ENCODE measurements at places on chromosomes 7 and 10.

- DNase-seq: no peak
Observed at GRCh38 chr7:94687810-94688209, 31.9 kb upstream of the SGCE start.

GRCh38 chr7:73341877-73342276 is 13.9 kb downstream of the FKBP6 start:
- no peak for DNase-seq

DNA sequence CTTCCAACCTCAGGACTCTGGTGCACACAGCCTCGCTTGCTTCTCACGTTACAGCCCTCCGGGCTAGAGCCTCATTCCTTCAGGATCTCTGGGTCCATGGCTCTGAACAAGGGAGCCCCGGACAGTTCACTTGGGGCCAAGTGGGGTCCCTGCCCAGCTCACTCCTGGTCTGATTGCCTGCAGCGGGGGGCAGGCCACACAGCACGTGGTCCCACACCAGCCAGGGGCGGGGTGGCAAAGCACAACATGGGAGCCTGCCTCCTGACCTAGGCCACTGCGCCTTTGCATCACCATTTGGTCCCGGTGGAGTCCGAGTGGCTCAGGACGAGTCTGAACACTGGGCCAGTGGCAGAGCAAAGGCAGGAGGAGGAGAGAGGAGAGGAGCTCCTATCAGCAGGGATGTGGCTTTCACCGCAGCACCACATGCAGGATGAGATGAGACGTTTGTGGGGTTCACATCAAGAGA is 13.4 kb upstream of the CRYGN start:
- DNase-seq: no peak

- DNase-seq: no peak
Observed at GRCh38 chr10:80406204-80406603, 2.1 kb upstream of the PRXL2A start.

DNA sequence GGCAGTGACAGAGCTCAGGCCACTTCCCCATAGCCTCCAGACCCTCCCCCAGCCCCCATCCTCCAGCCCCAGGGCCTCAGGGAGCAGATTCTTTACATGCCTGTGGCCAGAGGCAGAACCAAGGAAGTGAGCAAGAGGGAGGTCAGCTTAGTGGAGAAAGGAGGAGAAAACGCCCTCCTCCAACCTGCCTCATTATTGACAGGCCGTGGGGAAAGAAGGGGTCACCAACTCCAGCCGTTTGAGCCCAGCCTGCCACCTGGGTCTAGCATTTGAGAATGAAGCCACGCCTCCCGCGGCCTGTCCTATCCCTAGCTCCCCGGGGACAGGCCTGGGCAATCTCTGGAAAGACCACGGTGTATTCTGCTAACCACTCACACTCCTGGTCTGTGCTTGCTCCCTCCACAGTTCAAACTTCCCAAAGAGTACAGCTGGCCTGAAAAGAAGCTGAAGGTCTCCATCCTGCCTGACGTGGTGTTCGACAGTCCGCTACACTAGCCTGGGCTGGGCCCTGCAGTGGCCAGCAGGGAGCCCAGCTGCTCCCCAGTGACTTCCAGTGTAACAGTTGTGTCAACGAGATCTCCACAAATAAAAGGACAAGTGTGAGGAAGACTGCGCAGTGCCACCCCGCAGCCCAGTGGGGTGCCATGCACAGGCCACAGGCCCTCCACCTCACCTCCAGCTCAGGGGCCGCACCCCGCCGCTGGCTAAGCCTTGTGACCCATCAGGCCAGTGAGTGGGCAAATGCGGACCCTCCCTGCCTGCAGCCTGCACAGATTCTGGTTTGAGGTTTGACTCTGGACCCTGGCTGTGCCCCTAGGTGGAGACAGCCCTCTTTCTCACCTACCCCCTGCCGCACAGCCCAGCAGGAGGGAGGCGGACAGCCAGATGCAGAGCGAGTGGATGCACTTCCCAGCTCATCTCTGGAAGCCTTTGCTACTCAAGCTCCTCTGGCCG is 14.3 kb upstream of the TRIM8 start:
- DNase-seq: no peak

DNA sequence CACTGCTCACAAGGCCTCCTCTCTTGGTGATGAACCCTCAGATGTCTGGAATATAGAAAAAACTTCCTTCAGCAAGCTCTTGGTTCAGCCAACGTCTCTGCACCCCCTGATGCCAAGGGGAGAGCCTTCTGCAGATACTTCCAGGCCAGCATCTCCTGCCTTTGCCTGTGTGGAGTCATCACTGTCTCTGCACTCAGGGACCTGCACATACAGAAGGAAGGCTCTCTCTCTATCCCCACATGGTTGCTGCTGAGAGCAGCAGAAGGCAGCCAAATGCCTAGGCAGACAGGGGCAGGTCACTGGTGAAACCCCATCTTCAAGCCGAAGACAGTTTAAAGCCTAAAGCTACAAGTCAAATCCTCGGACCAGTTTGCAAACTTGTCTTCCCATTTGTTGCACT is 137.6 kb downstream of the WDR11 start:
- no peak for DNase-seq

GRCh38 chr7:128162666-128163065 is 78.4 kb upstream of the LEP start:
- DNase-seq: no peak

DNA sequence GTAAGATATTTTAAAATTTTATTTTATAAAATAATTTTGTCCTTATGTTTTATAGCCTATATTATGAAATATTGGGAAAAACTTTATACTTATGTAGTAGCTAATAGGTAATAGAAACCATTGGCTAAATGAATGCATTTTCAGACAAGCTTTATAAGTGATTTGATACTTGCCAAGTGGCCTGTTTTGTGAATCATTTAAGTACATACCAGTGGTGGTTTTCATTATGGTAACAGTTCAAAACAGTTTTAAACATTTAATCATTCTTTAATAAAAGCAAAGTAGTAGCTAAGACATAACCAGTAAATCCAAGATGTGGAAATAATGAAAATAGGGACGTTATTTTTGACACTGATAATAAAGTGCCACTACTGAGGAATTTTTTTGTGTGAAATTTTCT is 182.2 kb downstream of the PHF14 start:
- no peak for DNase-seq

All from stimulated activated CD8-positive, alpha-beta memory T cell treated with anti-CD3 and anti-CD28 coated beads, Interleukin-4, amount 100 ng/mL, for 4 hours (primary cell).